Stimulated activated CD8-positive, alpha-beta memory T cell treated with anti-CD3 and anti-CD28 coated beads, Interleukin-4, amount 100 ng/mL, for 48 hours (primary cell): ENCODE measurements at places on chromosomes 3 and 15.

DNA sequence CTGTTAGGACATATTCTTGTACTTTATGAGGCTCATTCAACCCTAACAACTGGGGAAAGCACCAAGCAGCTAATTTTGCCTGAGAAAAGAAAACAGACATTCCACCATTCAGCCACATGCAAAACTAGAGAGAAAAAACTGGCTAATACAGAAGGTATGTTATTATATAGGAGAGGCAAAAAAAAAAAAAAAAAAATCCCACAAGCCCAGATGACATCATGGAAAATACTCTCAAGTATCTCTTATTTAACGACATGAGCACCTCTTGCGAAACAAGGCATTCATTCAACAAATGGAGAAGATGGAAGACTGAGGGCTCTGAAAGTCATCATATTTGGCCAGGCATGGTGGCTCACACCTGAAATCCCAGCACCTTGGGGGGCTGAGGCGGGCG is 61.5 kb downstream of the PRICKLE2 start:
- DNase-seq, result no peak

DNA sequence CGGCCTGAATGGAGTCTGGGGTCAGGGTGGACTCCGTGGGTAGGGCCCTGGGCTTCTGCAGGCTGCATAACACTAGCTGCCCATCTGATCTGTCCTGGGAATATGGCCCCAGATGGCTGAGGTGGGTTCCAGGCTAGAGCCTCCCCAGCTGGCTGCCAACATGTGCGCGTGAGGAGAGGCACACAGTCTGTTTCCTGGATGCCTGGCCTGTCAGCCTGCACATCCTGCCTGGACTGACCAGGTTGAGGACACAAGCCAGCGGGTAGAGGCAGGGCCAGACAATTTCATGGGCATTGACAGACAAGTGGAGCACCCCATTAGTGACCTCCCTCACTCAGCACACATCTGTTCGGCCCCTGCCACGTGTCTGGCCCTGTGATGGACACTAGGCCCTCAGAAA is 29.8 kb upstream of the RPL29 start:
- DNase-seq, result no peak

DNA sequence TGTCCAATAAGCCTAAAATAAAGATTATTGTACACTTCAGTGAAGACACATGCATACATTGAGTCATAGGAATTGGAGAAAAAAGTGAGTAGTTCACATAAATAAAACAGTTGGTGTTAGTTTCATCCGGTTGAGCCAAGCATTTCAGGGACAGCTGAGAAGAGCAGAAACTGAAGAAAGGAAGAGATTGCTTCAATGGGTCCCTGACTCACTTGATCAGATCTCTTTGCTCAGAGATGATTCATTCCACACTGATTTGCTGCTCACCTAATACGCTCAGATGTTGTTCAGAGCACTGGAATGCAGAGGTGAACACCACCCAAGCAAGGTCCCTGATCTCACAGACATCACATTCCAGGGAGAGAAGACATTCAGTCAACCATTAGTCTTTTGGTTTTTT is 93.7 kb downstream of the RAD18 start:
- DNase-seq, result no peak

- no peak for DNase-seq
These were observed 65.1 kb upstream of the LCTL start for GRCh38 chr15:66630801-66631351.

DNA sequence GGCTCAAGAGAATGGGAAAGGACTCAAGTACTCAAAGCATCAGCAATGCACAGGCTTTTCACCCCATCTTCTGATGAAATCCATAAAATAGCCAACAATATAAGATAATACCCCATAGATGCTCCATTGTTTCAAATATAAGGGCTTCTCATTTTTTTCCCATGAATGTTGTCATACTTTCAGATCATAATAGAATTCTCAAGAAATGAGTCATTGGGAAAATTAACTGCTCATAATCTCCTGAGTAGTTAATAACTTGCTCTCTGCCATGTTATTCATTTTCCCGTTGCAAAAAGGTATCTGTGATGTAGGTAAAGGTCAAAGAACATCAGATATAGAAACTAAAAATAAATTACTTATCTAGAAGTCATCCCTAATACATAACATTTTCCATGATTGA is 121.9 kb downstream of the NSUN3 start:
- no peak for DNase-seq

GRCh38 chr3:191372122-191372521 is 41.8 kb upstream of the UTS2B start:
- no peak for DNase-seq

DNA sequence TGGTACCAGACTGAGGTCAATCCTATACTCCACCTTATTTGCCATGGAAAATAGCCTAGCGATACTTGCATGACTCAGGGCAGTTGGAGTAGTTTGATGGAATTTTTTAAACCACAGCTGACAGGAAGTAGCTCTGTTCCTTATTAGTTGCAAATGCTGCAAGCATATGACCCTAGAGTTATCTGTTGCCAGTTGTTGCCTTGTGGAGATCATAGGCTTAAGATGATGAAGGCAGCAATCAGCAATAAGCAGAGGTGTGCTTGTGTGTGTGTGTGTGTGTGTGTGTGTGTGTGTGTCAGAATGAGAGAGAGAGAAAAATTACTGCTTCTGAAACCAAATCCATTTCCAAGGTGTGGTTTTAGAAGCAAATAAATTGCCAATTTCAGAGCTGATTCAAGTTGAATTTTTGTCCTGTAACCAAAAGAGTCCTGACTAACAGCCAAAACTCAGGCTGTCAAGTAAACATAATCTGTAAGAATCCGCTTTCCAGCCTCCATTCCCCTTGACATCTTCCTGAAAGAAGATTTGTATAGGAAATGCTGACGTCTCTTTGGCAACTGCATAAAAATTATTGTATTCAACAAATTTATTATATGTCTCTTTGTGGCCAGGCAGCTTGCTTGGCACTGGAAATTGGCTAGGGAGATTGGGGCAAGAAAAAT is 141.2 kb downstream of the SERPINI1 start:
- no peak for DNase-seq

- no peak for DNase-seq
These were observed 6.2 kb upstream of the SSUH2 start for GRCh38 chr3:8650583-8651416.
